ENCODE measurements at places on chromosomes 5 and 9.

DNA sequence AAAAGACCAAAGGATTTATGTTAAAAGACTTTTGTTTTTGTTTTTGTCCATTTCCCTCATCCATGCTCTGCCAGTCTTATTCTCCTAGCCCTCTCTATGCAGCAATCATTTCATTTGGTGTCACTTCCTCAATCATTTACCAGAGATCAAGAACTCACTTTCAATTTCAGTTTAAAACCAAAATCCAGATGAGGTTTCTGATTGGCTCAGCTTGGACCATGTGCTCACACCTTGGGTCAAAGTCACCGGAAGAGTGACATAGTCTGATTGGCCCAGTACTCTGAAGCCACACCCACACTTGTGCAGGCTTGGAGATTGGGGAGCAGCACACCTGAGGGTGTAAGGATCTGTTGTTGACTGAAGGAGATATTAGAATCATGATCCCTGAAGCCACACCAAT is 79.6 kb downstream of the TLR4 start:
- no peak for DNase-seq

- no peak for DNase-seq
Observed at GRCh38 chr9:136474974-136475865, 7.6 kb downstream of the SEC16A start.

GRCh38 chr5:132829742-132830435 is 558 bp downstream of the SHROOM1 start:
- peak; percentile 71 for DNase-seq

- DNase-seq = no peak
Observed at GRCh38 chr9:21443849-21444625, 3.8 kb downstream of the IFNA1 start.

DNA sequence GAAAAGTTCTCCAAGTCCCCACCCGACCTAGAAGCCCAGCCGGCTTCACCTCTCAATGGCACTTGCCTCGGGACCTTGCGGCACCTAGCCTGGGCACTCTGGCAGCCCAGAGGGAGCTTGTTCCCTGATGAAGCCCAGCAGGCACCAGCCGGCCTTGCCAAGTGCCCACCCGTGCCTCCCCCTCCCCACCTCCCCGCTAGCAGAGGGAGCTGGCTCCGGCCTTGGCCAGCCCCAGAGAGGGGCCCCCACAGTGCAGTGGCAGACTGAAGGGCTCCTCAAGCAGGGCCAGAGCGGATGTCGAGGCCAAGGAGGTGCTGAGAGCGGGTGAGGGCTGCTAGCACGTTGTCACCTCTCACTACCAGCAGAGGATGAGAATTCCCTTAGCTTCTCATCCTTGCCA is 37.6 kb upstream of the CAVIN4 start:
- DNase-seq = no peak

GRCh38 chr5:158875272-158875679 is 224.4 kb downstream of the EBF1 start:
- DNase-seq = peak; percentile 30

- DNase-seq = no peak
Observed at GRCh38 chr9:98383758-98384157, 128.3 kb upstream of the TBC1D2 start.

- no peak for DNase-seq
Observed at GRCh38 chr5:121706686-121707085, 145.0 kb upstream of the FTMT start.

GRCh38 chr9:22037954-22038690 is 29.0 kb upstream of the CDKN2B start:
- peak; percentile 65 for DNase-seq

GRCh38 chr9:136902259-136902821 is 16.0 kb downstream of the TRAF2 start:
- peak; percentile 59 for DNase-seq

DNA sequence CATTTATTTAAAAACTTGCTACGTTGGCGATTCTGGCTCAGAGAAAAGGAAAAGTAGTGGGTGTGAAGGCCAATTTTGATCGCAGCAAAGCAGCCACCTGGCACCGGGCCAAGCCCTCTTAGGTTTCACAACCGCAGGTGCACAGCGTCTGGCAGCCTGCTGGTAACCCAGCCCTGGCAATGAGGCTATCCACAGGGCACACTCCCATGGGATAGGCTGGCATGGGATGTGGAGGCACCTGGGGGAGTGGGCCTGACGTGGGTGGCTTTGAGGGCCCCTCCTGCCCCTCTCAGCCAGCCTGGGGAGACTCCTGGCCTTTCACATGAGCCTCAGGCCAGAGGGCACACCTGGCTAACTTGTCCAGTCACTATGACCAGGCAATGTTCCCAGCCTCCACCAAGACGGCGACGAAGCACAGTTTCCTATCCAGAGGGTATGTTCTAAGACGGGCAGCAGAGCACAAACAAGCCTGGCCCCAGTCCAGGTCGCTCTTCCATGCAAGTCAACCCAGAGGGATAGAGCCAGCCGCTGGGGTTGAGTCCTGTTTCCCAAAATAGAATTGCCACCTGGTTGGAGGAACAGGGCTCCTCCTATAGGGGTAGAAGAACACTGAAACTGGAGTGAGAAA is 19.0 kb downstream of the CMBL start:
- DNase-seq = no peak
